Trophoblast cell (in vitro differentiated cells and primary cell): ENCODE measurements at places on chromosomes 5 and 9.

DNA sequence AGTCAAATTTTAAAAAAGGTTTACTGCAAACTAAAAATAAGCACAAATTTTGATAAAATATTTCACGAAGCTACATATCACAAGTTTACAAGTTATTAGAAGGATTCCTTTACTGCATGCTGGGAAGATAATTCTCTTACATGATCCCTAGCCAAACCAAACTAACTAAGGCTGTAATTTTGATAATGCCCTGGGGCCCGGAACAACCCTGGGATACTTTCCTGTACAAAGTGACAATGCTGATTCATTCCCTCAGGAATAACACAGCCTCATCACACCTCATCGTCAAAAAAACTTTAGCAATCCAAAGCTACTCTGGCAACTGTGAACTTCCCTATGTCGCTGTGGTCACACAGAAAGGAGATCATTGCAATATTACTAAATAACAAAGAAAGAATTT lies 402.9 kb downstream of the RAB3C start:
- DNase-seq, result peak; percentile 8

- DNase-seq, result peak; percentile 41
Observed at GRCh38 chr5:109784687-109785086, 95.0 kb downstream of the MAN2A1 start.

GRCh38 chr5:160621526-160621925 lies 199.9 kb downstream of the PTTG1 start:
- no peak for DNase-seq

GRCh38 chr5:96566833-96567587 lies 95.2 kb upstream of the CAST start:
- DNase-seq, result no peak

GRCh38 chr5:179326122-179326927 lies 18.9 kb downstream of the ADAMTS2 start:
- DNase-seq, result no peak
